ENCODE measurements at places on chromosomes 16 and 17.

DNA sequence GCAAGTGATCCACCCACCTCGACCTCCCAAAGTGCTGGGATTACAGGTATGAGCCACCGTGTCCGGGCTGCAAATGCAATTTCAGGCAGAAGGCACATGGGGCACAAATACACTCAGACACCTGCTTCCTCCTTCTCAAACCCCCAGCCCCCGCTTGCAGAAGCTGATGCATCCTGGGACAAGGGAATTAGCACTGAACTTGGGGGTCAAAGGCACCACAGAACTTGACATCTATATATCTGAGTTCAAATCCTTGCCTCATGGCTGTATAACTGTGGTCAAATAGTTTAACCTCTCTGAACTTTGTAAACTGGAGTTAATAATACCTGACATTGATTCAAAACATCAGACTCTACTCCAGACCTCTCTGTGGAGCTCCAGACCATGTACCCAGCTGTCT lies 4.1 kb upstream of the ARL5C start:
- DNase-seq = no peak

GRCh38 chr16:12020009-12020408 lies 43.5 kb downstream of the SNX29 start:
- DNase-seq = no peak

- no peak for DNase-seq
These were observed 5.6 kb upstream of the CCL2 start for GRCh38 chr17:34249478-34249877.

DNA sequence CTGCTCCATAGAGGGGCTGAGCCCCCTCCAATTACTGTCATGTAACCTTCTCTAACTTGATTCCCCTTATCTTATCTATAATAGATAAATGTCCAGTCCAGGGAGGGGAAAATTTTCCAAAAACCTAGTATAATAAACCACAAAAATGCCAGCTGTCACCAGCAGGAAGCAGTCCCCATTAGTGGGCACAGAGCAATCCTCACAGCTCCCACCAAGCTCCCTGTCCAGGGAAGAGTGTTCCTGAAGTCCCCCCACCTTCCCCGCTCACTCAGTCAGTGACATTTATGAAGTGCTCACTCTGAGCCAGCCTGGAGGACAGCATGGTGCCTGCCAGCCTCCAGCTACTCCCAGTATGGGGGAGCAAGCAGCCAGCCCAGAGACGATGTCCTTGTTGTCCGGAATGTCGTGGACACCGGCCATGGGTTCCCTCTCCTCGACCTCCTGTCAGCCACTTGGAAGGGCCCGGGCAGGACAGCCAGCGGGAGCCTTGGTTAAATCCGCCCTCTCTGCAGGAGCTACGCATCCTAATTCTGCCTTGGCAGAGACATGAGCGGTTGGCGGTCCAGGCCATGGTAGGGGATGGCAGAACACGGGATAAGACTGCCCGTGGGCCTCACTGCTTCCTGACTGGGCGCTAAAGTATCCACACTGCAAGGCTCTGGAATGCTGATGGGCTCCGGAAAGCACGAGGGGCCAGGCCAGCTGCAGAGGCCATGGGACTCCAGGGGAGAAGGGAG lies 102.0 kb upstream of the CDH5 start:
- no peak for DNase-seq

DNA sequence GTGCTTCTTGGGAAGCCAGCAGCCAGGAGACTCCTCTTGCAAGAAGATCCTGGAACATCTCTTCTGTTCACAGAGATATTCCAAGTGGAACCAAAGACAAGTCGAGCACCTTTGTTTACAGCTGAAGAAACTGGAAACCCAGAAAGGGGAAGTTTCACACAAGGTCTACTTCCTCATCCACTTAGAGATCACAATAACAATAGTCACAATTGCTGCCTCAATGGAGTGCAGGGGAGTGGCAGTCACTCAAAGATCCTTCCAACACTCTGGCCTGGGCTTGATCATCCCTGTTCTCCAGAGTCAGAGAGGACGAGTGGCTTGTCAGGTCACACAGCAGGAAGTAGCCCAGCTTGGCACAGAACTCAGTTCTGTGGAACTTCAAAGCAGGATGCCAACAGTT lies 46.9 kb upstream of the SIAH1 start:
- no peak for DNase-seq

DNA sequence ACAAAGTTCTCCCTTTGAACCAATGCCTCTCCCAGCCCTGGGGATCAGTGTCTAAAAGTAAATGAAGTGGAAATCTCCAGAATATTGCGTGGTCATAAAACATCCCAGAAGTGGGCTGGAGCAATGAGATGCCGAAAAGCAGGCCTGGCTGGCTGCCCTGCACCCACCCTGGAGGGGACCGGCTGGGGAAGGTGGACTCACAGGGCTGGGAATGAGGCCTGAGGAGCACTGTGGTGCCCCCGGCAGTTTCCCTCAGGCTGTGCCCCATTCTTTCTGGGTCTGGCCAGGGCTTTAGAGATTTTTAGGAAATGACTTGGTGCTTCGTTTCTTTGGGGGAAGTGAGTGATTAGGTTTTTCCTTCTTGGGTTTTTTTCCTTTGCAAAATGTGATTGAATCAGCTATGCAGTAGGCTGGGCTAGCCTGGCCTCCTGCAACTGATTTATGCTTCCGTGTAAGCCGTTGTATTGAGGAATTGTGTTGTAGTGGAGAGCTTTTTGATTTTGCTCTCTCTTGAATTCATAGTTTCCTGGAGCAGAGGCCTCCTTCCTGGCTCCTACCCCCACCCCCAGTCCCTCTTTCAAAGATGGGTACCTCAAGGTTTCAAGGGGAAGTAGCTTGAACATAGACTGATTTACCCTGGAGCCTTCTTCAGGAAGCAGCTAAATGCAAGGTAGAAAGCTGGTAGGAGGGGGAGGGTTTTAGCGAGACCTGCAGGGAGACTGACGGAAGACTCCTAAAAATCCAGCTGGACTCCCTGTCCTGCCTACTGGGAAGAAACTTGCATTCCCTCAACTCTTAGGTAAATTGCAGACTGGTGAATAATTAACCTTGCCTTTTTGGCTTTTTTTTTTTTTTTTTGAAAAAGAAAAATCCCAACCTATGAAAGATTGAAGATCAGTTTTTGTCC lies 170.2 kb downstream of the RAB11FIP4 start:
- no peak for DNase-seq

- no peak for DNase-seq
These were observed 106.6 kb downstream of the ELAC2 start for GRCh38 chr17:12911239-12911638.

- DNase-seq = no peak
These were observed 18.0 kb downstream of the SLC47A1 start for GRCh38 chr17:19551591-19552148.

GRCh38 chr16:72244853-72245252 lies 72.9 kb upstream of the PMFBP1 start:
- no peak for DNase-seq
